ENCODE measurements at places on chromosomes 7 and 10.

GRCh38 chr7:47596502-47597202, 14.7 kb upstream of the TNS3 start:
- no peak for DNase-seq

DNA sequence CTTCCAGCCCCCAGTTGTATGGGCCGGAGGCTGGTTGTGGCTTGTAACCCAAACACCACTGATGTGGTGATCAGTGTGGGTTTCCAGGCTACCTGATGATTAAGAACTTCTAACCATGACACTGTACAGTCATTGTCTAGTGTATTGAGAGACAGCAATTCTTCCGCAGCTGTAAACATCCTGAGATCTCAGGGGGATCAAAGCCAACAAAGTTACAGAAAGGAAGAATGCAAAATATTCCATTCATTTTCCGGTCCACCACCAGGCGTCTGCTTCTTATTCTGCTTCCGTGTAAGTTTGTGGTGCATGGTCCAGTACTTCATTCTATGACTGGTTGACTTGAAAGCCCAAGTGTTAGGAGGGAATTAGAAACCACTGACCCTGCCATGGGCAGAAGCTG, 10.3 kb upstream of the GLI3 start:
- DNase-seq = no peak

GRCh38 chr10:36026081-36026480, 384.0 kb upstream of the FZD8 start:
- DNase-seq = no peak

- DNase-seq = no peak
Observed at GRCh38 chr7:105651798-105652197, 70.5 kb upstream of the EFCAB10 start.

GRCh38 chr7:121331574-121331973, 2.8 kb downstream of the WNT16 start:
- DNase-seq = no peak

DNA sequence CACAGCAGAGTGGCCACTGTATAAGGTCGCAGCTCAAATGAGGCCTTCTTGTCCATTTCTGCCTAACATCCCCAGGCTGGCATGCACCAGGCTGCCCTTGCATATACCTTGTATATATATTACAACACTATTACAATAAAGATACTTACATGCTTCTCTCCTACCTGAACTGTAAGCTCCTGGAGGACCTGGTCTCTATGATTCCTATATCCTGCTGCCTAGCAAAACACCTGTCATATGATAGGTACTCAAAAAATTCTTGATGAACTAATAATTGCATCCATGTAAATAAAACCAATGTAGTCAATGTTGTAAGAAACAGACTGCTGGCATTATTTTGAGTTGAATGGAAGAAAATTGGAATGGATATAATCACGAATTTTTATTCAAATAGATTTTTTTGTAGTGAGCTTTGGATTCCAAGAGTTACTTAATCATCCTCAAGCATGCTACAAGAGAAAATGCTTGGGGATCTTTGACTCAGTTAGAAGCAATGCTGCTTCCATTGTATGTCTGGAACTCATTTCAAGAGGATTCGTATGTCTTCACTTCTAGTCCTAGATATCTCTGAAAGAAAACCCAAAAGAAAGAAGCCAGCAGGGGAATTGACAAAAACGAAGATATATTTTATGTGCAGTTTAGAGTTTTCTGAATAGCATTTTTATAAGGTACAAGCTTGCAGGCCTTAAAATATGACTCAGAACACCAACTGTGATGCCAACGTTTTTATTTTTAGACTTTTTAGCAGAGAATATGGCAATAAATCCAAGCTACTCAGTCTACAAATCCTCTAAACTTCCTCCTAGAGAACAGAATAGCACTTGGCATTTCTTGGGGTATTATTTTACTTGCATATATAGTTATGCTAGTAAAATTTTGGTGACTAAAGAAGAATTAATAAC, 53.1 kb downstream of the OSBPL3 start:
- no peak for DNase-seq

- DNase-seq = no peak
Observed at GRCh38 chr10:99973190-99973589, 36.6 kb downstream of the DNMBP start.

DNA sequence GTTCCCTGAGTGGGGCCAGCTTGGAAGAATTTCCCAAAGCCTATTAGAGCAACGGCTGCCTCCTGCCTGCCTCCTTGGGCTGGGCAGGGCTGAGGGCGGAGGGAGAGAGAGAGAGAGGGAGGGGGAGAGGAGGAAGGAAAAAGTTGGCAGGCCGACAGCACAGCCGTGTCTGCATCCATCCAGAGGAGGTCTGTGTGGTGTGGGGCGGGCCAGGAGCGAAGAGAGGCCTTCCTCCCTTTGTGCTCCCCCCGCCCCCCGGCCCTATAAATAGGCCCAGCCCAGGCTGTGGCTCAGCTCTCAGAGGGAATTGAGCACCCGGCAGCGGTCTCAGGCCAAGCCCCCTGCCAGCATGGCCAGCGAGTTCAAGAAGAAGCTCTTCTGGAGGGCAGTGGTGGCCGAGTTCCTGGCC, at the start of gene AQP1:
AQP1 (plus strand) TSS at position 293 of the 409 bp plus-strand sequence; CDS start at position 350, 57 bp downstream.
- no peak for DNase-seq

DNA sequence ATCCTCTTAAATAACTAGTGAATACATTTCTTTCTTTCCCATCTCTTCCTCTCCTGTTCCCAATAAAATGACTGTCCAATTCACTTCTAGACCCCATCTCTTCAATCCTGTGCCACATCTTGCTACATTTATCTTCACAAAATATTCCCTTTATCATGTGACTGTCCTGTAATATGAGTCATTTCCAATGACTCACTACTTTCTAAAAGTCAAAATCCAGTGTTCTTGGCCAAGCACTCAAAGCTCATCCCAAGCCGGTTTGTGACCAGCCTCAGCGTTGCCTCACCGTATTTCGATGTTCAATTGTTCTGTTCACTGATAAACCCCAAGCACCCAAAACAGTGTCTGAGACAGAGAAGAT, 104.7 kb downstream of the PARD3 start:
- DNase-seq = no peak

DNA sequence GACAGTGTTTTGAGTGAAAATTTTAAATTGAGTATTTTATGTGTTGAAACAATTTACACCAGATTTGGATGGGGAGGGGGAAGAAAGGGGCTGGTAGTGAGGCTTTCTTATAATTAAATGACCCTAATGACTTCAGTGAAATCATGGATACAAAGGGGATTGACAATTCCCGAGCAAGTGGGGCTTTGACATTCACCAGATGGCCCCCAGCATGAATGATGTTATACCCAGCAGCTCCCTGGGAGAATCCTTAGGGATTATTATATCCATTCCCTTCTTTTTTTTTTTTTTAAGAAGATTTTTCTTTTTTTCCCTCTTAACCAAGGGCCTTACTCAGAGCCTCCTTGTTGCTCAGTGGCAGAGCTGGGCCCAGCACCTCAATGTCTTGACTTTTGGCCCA, 17.9 kb downstream of the PLPP4 start:
- no peak for DNase-seq

DNA sequence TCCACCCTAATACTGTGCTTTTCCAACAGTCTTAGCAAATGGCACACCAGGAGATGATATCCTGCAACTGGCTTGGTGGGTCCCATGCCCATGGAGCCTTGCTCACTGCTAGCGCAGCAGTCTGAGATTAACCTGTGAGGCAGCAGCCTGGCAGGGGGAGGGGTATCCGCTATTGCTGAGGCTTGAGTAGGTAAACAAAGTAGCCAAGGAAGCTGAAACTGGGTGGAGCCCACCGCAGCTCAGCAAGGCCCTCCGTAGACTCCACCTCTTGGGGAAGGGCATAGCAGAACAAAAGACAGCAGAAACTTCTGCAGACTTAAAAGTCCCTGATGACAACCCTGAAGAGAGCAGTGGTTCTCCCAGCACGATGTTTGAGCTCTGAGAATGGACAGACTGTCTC, 399.0 kb downstream of the CCSER2 start:
- no peak for DNase-seq

GRCh38 chr10:58675321-58675720, 162.6 kb downstream of the BICC1 start:
- DNase-seq = no peak

GRCh38 chr7:22008087-22008486, 62.4 kb upstream of the CDCA7L start:
- DNase-seq = no peak

DNA sequence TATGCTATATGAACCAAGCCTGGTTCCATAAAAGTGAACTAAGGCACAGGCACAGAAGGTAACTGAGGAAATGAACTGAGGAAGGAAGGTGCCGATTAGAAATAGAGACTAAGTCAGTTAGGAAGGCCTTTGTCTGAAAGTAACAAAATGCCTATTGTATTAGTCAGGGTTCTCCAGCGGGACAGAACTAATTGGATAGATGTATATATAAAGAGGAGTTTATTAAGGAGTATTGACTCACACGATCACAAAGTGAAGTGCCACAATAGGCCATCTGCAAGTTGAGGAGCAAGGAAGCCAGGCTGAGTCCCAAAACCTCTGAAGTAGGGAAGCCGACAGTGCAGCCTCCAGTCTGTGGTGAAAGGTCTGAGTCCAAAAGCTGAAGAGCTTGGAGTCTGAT, 13.9 kb upstream of the PLXNA4 start:
- DNase-seq = no peak

GRCh38 chr7:479115-479947, 40.3 kb downstream of the PDGFA start:
- no peak for DNase-seq

DNA sequence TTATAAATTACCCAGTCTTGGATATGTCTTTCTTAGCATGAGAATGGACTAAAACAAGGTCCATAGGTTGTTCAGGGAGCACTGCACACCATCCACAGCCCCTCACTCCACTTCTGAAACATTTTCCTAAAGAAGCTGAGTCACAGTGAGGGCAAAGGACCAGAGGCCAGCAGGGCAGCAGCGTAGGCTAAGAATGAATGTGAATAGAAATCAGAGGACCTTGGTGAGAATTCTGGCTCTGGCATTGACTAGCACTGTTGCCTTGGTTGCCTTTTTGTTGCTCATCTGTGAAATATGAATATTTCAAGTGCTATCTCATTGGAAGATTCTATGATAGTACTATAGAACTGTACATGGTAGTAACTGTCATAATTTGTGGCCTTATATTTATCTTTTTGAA, 41.7 kb upstream of the TOMM7 start:
- DNase-seq = no peak

- no peak for DNase-seq
Observed at GRCh38 chr10:107733328-107734130, 569.0 kb upstream of the SORCS1 start.

Measured in stimulated activated CD4-positive, alpha-beta T cell treated with anti-CD3 and anti-CD28 coated beads, Interleukin-1b, Interleukin-23, amount 100 ng/mL, for 24 hours (primary cell).